ENCODE measurements at places on chromosomes 2 and 18. TPM values are rescaled to one million over a fixed set of nuclear protein-coding genes. Genes with fewer than 3 reads are reported as not detected.
A peak's percentile ranks its signal among the peaks of the same experiment; 100 is the strongest.

The TPO gene
- total RNA-seq: not detected

The MRPL33 gene
- total RNA-seq: 40.4 TPM

The TSPYL6 gene
- not detected for total RNA-seq

The NEB gene
- total RNA-seq: 0.30 TPM

The RNF144A gene
- 1.1 TPM for total RNA-seq

The COL4A3 gene
- 7.2 TPM for total RNA-seq

DNA sequence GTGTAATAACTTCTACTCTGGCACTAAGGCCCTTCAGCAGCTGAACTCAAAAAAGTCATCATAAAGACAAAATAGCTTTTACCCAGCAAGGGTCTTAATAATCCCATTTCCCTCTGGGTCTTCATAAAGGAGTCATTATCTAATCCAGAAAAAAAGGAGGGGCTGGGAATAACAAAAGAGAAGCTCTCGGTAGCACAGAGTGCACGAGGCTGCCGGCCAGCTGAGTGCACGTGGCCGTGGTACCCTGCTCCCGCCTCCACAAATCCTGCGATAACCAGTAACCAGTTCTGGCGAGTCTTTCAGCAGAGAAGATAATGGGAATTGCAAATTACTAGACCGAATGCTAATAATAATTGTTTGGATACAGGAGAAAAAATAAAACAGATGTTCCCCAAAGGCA, 7.5 kb downstream of the NRP2 start:
- no peak for DNase-seq

DNA sequence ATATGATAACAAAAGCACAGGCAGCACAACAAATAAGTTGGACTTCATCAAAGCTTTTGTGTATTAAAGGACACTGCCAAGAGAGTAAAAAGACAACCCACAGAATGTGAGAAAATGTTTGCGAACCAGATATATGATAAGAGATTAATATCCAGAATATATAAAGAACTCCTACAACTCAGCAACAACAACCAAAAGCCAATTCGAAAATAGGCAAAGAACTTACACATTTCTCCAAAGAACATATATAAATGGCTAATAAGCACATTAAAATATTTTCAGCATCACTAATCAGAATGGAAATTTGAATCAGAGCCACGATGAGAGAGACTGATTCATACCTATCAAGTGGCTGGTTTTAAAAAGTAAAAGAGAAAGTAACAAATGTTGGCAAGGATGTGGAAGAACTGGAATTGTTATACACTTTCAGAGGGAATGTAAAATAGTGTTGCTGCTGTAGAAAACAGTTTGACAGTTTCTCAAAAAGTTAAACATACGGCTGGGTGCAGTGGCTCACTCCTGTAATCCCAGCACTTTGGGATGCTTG, 25.2 kb downstream of the EPB41L5 start:
- no peak for DNase-seq

DNA sequence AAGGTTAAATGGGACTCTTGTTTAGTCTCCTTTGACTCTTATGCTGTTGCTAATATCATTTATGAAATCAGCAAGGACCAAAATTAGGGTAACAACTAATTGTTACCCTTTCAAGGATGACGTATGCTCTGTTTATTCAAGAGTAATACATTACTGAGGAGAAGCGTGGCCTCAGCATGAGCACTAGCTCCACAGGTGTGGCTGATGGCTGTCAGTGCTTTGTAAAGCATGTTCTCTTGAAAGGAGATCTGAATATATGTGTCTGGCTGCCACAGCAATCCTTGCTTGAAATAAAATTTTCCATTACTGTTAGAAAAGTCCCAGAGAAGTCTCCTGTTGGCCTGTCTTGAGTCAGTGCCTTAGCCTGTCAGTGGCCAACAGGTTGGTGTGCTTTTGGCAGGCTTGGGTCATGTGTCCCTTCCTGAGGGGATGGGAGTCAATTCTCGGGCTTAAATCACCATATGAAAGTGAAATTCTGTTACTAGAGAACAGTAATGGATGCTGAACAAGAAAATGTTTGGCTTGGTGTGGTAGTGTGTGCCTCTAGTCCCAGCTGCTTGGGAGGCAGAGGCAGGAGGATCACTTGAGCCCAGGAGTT, 32.7 kb downstream of the ABI2 start:
- DNase-seq: no peak

- no peak for DNase-seq
These were observed 258.5 kb upstream of the DDX18 start for GRCh38 chr2:117555965-117556364.

DNA sequence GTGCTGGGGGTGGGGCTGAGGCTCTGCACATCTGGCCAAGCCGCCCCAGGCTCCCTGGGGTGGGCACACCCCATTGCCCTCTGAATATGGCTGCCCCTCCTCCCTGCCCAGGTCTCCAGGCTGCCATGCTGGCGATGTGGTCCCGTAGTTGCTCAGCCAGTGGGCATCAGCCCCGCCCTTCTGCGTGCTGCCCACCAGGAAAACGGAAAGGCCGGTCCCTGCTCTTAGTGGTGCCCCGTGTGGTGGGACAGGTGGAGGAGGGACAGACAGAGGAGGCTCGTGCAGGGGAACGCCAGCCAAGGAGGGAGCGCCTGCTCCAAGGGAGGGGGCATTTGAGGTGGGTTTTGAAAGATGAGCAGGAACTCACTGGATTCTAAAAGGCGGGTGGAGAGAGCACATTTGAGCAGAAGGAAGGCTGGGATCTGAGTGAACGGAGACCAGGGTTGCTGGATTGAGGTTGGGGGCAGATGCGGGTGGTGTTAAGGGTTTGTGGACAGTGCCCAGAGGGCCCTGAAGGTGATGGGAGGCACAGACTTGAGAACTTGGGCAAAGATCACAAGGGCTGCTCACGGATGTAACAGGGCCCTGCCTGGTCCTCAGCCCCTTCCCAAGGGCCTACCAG, 6.7 kb upstream of the B3GNT7 start:
- no peak for DNase-seq

DNA sequence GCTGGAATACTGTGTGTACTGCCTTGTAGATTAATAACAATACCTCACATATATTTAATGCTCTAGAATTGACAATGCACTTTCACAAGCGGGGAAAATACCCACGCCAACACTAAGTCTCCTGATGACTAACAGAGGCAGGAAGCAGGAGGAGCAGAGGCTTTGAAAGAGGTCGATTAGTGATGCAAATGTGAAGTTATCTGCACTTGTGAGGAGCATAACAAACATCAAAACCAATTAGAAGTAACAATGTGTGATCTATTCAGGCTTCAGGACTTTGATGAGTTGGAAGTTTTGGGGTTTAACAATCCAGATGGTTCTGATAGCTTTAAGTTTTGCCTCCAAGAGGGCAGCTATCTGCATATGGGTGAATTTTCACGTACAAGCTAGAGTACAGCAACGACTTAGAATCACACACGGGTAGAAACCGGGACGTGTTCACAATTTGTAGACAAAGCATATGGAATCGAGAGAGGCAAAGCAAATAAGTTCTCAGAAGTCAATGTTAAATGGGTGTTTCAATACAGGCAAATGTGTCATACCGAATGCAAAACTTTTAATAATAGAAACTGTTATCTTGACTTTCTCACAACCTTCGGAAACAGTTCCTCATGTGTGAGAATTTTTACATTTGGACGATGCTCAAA, 114.5 kb downstream of the METTL8 start:
- peak; percentile 64 for DNase-seq

- DNase-seq: no peak
These were observed 194.9 kb downstream of the SS18 start for GRCh38 chr18:25895518-25895917.

DNA sequence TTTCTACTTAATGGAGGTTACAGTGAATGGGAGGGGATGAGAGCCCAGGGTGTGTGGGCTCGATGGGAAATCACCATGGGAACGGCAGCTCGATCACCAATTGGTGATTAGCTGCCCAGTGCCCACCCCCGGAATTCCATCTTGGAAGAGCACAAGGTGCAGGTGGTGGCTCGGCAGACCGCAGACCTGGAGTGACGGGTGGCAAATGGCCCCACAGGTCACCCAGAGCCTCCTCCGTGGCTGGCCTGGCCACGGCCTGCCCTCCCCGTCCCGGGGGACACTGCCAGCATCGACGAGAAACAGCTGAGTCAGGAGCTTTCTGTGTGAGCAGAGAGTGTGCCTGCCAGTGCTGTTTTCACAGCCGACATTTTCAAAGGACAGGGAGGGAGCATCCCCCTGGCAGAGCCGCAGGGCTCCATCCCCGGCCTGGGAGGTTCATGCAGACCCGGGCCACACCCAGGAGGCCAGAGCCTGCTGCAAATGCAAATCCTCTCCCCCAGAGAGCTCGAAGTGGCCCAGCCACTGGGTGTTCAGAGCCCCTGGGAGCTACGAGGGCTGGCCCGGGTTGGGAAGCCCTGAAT, 176.4 kb upstream of the MYT1L start:
- no peak for DNase-seq

- DNase-seq: no peak
These were observed 302.2 kb downstream of the NDUFA10 start for GRCh38 chr2:239722760-239723470.

DNA sequence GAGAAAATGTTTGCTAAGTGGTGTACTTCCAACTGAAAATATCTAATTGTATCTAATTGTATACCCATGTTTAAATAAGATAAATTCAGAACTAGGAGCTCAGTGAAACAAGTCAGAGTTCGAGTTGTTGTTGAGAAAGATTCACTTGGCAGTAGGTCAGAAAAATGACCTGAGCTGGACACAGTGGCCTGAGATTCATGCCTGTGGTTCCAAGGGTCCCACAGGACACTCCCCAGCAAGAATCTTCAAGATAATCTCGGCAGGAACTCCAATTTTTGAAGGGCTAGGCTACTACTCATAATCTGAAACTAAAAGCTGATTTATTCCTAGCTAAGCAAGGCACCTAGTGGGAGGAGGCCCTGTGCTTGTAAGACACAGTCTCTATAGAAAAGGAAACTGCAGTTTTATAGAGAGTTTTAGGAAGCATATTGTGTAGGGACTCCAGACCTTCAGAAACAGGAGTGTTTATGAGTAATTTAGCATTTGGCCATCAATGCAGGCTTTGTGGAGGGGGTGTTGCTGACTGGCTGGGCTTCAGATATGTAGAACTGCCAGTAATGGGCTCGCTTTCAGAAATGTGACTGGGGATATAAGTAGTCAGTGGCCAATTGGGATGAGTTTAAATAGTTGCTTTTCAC, 43.2 kb downstream of the SP140 start:
- DNase-seq: no peak

GRCh38 chr2:60552851-60553494, 481 bp downstream of the BCL11A start:
- peak; percentile 42 for DNase-seq

- DNase-seq: no peak
These were observed 134.8 kb downstream of the ZNF385B start for GRCh38 chr2:179726461-179727180.

- no peak for DNase-seq
These were observed 213.0 kb downstream of the PID1 start for GRCh38 chr2:229057976-229058553.

DNA sequence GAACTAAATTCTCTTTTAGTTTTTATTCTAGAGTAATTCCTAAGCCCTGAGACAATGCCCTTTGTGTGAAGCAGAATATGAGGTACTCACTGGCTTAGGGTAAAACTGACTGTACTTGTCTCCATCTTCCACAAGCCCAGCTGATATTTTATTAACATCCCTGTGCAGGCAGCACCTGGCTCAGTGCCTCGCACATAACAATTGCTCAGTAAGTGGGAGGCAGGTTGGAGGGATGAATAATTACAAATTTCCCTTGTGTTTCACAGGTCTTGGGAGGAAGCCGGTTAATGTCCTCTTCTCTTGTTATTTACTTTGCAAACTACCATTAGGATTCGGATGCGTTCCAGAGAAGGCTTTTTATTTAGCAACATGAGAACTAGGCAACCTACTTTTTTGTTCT, 249.8 kb upstream of the FSHR start:
- no peak for DNase-seq

All from OCI-LY7 (cell line).